ENCODE measurements at places on chromosomes 12 and 14.

- no peak for DNase-seq
Measured at GRCh38 chr12:109738878-109739665, 25.4 kb downstream of the FAM222A start.

GRCh38 chr12:65229441-65229840 is 49.0 kb upstream of the MSRB3 start:
- peak; percentile 21 for DNase-seq

- DNase-seq = no peak
Measured at GRCh38 chr12:127469331-127469730, 797.6 kb upstream of the TMEM132C start.

- no peak for DNase-seq
Measured at GRCh38 chr14:75714991-75715390, 53.9 kb downstream of the TTLL5 start.

DNA sequence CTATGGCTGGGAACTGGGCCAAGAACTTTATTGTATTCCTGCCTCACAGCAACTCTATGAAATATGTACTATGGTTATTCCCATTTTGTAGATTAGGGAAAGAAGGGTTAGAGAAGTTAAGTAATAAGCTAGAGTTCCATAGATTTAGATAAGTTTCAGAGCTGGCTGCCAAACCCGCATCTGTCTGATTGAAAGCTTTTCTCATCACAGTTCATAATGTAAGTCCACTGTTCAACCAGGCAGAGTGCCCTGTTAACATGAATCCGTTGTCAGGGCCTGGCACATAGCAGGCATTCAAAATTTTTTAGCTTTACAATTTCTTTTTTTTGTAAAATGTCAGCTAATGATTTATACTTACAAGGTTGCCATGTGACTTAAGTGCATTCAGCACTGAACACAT is 467.3 kb downstream of the NRXN3 start:
- DNase-seq = no peak

DNA sequence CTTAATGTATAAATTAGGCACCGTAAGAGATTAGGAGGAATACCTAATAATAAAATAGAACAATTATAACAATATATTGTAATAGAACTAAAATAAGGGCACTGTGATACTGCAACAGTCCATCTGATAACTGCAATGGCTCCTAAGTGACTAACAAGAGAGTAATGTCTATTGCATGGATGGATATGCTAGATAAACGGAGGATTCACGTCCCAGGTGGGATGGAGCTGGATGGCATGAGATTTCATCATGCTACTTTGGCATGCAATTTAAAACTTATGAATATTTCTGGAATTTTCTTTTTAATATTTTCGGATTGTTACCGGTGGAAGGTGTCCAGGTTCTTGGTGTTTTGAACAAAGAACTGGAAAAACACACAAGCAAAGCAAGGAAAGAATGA is 2.2 kb upstream of the TMEM19 start:
- DNase-seq = no peak

- no peak for DNase-seq
Measured at GRCh38 chr12:124811633-124812032, 52.0 kb downstream of the SCARB1 start.

GRCh38 chr12:108709697-108710096 is 21.6 kb downstream of the CORO1C start:
- no peak for DNase-seq

GRCh38 chr14:97688631-97689336 is 891.6 kb downstream of the VRK1 start:
- no peak for DNase-seq

DNA sequence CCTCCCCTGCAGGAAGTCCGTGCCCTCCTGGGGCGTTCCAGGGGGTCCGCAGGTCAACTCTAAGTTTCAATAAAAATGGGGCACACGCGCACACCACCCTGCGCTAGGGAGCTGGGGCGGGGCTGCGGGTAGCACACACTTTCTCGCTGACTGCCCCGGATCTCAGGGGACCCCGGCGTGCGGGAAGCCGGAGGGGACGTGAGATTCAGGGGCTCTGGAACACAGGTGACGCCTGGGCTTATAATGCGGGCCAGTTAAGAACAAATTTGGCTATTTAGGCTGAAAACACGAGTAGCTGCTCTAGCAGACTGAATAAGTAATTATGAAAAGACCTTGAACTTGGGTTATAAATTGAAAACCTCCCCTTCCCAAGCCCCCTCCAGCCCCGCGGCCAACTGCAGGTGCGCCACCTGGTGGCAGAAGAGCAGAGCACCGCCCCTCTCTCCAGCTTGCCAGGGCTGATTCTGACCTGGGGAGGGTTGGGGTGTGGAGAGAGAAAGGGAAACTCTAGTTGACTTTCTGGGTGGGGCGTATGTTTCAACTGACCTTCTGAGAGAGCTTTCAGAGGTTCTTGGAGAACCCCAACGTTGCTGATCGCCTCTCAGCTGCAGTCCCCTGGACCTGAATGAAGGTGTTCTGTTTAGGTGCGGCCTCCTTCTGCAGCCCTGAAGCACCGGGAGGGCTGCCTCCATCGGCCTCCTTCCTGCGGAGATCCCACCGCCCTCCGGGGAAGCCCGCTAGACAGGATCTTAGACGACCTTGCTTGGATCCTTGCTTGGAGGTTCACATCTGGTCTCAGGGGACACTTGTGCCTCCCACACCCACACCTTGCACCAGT is 118.4 kb upstream of the EVL start:
- DNase-seq = peak; percentile 22

- no peak for DNase-seq
Measured at GRCh38 chr14:52235434-52235833, 32.1 kb upstream of the PTGDR start.
